NCI-H1092 treated with DMSO at 0.1 percent for 48 hours (cell line): ENCODE measurements at places on chromosomes 7 and 10.

GRCh38 chr7:159227433-159227832 lies 82.8 kb upstream of the VIPR2 start:
- DNase-seq = no peak

- no peak for DNase-seq
Measured at GRCh38 chr7:100371561-100372171, 1.6 kb upstream of the PILRA start.

- DNase-seq = no peak
Measured at GRCh38 chr10:68105820-68106219, 3.5 kb upstream of the MYPN start.

- no peak for DNase-seq
Measured at GRCh38 chr7:131145770-131146169, 181.9 kb upstream of the MKLN1 start.

DNA sequence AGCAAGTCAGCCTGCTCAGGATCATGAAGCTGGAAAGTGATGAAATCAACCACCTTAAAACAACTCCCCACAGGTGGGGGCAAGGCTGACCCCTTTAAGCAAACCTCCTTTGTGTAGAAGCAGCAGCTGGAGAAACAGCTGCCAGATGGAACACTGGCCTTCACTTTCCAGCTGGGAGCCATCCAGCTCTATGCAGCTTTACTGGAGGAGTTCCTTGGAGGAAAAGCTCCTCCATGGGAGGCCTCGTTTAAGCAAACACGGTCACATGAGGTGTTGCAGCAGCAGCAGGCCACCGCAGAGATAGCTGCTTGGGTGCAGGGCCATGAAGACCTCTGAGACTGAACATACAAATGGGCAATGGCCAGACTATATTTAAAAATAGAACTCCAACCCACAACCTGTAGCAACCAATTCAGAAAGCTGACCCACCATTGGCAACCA lies 13.0 kb upstream of the DLG5 start:
- peak; percentile 1 for DNase-seq

- DNase-seq = no peak
Measured at GRCh38 chr7:111071556-111071955, 19.4 kb upstream of the LRRN3 start.

DNA sequence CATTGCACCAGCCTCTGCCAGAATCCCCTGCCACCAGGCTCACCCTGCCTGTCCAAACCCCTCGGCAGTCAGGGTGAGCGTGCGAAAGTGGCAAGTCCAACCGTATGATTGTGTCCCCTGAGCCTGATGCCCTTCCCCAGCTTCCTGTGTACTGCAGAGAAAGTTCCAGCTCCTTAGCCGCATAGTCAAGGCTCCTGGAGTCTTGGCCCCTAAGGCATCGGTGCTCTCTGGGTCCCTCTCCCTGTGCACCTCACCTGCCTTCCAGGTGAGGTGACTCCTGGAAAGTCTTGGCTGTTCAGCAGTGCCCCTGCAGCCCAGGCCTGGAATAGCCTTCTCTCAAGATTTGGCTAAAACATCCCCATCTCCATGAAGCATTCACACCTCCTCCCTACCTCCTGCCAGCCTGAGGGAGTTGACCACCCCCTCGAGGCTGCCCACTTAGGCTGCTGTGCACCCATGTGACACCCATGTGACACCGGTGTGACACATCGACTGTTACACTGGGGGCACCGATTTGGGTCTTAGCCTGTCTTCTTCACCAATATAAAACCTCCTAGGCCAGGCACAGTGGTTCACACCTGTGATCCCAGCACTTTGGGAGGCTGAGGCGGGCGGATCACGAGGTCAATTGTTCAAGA lies 56.1 kb upstream of the ELN start:
- DNase-seq = no peak

GRCh38 chr7:129903935-129904334 lies 48.8 kb downstream of the UBE2H start:
- DNase-seq = no peak

- DNase-seq = no peak
Measured at GRCh38 chr7:152752200-152752912, 7.2 kb upstream of the ACTR3B start.

DNA sequence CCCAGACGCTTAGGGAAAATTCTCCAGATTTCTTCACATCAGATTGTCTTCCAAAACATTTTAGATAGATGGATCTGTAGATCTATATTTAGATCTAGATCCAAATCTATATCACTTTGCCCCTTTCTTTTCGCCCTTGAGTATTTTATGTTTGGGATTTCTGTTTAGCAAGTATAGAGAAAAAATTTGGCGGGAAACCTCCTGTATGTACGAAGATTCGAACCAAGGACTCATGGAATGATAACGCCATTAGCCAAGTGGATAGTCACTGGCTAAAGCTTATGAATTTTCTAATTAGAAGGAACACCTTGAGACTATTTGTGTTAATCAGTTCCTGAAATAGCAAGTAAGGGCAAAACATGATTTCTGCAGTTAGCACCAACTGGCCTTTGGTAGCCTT lies 1.2 kb downstream of the THNSL1 start:
- DNase-seq = peak; percentile 6

- no peak for DNase-seq
Measured at GRCh38 chr7:120799147-120799546, 58.8 kb downstream of the TSPAN12 start.

GRCh38 chr7:44460325-44460724 lies 30.1 kb downstream of the NUDCD3 start:
- no peak for DNase-seq

DNA sequence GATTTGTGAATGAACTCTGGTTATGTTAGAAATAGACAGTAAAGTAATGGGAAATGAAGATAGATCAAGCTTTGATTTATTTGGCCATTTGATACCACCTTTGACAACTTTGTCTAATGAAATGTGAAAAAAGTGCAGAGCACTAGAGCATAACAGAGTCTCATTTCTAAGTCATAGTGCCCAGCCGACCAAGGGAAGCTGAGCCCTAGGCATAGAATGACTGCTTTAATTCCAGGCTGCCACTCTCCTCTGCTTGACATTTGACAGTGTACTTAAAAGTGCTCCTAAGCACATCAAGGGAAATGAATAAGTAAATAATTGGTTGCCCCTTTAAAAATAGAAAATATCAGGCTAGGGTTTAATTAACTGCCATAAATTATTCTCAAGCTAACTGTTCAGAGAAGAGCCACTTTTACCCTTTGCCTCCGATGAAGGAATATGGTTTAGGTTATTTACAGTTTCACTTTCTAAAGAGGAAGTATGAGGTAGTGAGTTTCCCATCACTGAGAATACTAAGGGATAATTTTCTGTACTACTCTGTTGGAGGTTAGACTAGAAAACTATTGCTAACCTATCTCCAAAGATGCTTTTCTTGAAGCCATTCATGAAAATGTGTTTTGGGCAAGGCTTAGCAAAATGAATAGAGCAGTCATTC lies 591.6 kb downstream of the REEP3 start:
- no peak for DNase-seq

DNA sequence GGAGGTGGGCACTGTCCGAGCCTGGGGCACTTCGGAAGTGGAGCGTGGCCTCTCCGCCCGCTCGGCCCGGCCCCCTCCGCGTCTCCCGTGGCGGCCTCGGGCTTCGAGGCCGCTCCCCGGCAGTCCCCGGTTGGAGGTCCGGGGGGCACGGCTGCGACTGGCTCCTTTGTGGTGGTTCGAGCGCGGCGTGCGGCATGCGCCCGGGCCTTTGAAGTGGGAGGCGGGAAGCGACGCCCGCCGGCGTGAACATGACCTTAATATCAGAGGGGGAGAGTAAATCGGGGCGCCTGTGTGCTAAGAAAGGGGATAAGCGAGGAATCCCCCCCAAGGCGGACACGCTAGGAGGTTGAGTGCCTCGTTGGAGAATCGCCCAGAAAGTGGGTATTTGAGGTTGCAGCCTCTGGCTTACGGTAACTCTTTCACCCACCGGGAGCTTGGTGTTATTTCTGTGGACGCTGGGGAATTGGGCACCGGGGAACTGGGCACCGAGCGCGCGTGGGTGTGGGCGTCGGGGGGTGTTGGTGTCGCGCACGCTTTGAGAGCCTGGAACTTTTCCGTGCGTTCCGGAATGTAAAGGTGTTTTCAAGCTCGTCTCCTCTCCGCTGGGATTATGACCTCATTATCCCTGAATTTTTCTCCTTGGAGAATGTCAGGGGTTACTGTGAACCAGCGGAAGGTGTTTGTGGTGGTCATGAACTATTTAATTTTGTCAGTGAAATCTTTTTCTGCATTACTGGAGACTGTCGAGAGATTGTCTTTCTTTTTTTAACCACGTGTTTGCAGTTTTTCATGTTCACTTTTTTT lies 660 bp downstream of the SUV39H2 start:
- peak; percentile 24 for DNase-seq

- no peak for DNase-seq
Measured at GRCh38 chr7:5507013-5507412, 83.4 kb upstream of the TNRC18 start.

DNA sequence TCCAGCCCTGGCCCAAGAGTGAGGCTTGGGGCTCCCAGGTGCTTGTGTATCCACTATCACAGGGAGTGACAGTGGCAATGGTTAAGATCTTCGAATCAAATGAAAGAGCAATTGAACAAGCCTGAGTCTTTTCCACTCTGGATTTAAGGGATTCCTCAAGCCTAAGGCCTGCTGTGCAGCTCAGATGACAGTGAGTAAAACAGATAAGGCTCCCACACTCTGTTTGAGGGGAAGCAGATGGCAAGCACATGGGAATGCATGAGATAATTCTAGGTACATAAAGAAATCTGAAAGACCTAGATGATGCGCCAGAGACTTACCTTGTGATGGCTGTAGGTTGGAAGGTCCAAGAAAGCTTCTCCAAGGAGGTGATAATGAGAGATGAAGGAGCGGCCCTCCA lies 95.0 kb downstream of the LRRC18 start:
- no peak for DNase-seq

GRCh38 chr10:133034092-133034491 lies 53.6 kb upstream of the ADGRA1 start:
- no peak for DNase-seq

DNA sequence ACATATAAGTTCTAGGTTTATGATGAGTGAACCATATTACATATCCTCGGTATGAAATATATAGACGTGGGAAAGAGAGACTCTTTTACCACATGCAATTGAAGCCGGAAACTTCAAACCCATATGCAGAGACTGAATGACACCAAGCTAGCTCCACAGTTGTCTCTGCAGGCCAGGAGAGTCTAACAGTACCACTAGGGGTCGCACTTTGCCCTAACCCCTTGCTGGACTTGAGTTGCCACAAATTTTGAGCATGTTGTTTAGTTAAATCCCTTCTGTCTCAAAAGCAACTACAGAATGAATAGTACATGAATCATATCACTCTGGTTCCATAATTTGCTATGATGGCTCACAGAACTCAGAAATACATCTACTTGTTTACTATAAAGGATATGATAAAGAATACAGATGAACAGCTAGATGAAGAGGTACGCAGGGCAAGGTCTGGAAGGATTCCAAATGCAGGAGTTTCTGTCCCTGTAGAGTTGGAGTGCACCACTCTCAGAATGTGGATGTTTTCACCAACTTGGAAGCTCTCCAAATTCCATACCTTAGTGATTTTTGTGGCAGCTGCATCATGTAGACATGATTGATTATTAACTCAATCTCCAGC lies 112.4 kb upstream of the YAE1 start:
- DNase-seq = peak; percentile 18

DNA sequence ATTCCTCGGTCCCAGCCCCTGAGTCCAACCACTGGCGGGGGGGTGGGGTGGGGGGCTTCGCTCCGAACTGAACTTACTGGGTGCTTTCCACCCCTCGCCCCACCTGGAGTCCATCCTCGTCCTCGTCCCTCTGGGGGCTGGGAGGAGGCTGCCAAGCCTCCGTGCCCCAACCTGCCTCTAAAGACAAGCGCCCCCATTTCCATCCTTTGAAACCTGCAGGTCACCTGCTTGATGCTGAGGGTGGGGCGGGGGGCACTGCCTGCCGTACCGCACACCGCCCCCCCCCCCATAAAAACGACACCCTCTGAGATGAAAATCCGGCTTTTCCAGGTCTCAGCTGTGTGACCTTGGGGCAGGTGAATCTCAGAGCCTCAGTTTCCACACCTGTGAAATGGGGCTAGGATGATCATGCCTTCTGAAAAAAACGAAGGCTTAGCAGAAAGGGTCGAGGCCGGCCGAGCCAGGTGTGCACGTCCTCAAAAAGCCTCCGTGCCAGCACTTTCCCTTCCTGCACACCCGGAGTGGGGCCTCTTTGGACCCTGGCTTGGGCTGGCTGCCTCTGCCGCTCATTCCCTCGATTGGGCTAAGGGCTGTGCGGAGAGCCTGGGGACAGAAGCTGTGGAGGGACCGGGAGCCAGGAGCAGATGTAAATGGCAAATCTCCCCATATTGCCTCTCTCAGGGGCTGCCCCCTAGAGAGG lies 967 bp downstream of the ELFN1 start:
- DNase-seq = no peak

GRCh38 chr7:11576310-11576709 lies 255.7 kb downstream of the THSD7A start:
- DNase-seq = no peak

GRCh38 chr10:121310151-121310711 lies 288.0 kb downstream of the FGFR2 start:
- DNase-seq = peak; percentile 43

- no peak for DNase-seq
Measured at GRCh38 chr10:51421853-51422252, 277.5 kb downstream of the CSTF2T start.

DNA sequence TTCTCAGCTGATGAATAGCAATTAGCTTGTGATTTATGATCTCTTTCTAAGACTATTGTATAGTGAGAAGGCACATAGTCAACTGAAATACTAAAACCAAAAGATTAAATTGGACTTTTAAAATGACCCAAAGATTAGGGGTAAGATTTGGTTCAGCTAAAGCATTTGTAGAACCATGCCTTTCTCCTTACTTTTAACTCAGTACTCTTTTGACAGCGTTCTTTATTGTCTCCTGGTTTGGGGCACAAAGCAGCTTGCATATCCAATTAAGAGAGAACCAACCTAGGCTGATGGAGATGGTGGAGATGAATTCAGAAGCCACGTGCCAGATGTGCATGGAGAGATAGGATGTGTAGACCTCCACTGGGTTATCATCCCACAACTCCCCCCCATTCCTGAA lies 45.8 kb downstream of the FHIP2A start:
- no peak for DNase-seq

DNA sequence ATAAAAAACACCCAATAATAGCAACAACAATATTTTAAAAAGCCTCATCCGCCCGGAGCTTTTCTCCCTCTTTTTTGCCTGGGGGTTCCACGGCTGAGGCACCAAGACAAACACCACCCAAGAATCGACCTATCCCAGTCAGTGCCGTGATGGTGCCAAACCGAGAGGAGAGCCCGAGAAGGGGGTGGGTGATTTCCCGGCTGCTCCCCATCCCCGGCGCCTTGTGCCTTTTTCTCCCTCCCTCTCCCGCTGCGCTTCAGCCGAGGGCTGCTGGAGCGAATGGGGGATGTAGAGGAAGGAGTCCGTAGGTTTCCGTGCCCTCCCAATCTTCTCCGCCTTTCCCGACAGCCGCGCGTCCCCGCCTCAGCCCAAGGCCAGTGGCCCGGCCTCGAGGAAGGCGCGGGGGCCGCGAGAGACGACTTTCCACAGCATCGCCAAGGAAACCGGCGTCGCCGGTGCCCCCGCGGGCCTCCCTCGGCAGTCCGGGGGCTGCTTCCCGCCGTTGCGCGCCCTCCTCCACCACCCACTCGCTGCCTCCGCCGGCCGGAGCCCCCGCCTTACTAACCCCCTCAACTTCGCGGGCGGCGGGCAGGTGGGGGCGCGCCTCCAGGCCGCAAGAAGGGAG lies 1.3 kb downstream of the EGR2 start:
- no peak for DNase-seq

GRCh38 chr7:41573015-41573414 lies 129.9 kb downstream of the INHBA start:
- DNase-seq = no peak
